NCI-H2029 treated with DMSO at 0.1 percent for 48 hours (cell line): ENCODE measurements at places on chromosomes 5 and 9.

GRCh38 chr5:67773411-67774266 is 441.9 kb upstream of the PIK3R1 start:
- DNase-seq: no peak

- DNase-seq: no peak
Observed at GRCh38 chr5:170614720-170615119, 110.9 kb downstream of the KCNIP1 start.

DNA sequence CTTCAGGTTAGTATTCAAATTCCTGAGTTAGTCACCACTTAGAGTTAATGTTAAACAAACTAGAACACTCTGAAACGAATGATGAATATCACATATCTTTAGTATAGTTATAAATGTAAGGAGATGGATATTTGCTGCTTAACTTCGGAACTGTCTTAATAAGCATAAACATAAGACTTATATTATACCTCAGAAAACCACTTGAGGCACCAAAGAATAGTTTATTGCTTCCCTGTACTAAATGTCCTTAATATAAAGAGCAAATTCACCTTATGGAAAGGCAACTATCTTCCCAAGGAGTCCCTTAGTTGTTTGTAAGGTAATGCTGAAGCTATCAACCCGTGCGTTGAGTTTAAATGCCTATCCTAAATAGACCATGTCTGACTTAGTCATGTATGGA is 300.0 kb upstream of the ADAMTSL1 start:
- no peak for DNase-seq

DNA sequence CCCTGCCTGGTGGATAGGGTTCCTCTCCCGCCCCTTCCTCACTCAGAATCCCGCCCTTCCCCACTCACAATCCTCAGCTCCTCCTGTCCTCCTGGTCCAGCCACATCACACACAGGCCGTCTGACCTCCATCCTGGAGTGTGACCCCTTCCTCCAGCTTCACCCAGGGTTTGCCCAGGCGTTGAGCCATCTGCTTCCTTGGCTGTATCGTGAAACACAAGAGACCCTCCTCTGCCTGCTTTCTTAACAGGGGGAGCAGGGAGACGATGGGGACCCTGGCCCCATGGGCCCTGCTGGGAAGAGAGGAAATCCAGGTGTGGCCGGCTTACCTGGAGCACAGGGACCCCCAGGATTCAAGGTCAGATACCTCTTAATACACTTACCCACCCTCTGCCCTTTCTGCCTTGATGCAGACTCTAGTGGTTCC is 32.3 kb upstream of the ORM1 start:
- DNase-seq: no peak

GRCh38 chr5:74212336-74212735 is 428.2 kb downstream of the ENC1 start:
- no peak for DNase-seq

GRCh38 chr5:151671950-151672349 is 14.8 kb downstream of the SPARC start:
- DNase-seq: no peak

DNA sequence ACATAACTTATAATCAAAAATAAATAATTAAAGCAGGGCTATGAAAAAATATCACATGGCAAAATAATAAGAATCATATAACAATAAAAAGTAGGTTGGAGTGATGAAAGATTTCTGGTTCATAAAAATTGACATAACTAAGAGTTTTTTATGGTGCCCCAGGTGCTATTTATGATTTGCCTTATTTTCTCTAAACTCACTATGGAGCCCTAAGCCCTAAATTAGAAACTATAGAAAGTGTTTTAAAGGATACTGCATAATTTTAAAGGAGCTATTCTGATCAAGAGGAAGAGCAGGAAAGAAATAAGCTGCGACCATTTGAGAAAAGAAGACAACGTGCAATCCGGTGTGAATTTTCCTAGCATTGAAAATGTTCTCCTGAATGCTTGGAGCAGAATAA is 635.0 kb upstream of the DMAC1 start:
- no peak for DNase-seq

GRCh38 chr5:10913841-10914240 is 152.8 kb upstream of the DAP start:
- DNase-seq: no peak

GRCh38 chr9:135355521-135356011 is 124.0 kb upstream of the PPP1R26 start:
- DNase-seq: no peak

- DNase-seq: no peak
Observed at GRCh38 chr9:114804505-114804904, 1.3 kb downstream of the TNFSF15 start.

- DNase-seq: no peak
Observed at GRCh38 chr5:91532779-91533178, 149.7 kb upstream of the ARRDC3 start.

GRCh38 chr9:116209414-116210116 is 56.0 kb downstream of the PAPPA start:
- DNase-seq: no peak

DNA sequence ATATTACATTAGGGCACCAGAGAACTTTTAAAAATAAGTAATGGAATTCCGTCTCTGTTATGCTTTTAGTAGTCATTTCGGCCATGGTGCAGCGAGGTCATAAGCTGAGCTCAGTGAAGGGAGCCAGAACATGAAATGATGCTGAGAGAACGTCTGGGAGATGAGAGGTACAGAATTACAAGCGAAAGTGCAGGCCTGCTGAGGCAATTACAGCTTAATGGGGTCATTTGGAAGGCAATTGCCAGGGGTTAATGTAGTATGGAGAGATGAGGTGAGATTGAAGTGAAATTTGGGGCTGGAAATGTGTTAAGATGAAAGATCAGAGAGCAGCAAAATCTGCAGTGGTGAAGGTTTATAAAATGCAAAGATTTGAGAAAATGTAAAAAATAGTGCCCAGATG is 96.5 kb downstream of the PBX3 start:
- DNase-seq: no peak

- no peak for DNase-seq
Observed at GRCh38 chr5:76345582-76345981, 57.5 kb upstream of the IQGAP2 start.

- no peak for DNase-seq
Observed at GRCh38 chr5:136225796-136226195, 32.8 kb upstream of the SMIM32 start.

DNA sequence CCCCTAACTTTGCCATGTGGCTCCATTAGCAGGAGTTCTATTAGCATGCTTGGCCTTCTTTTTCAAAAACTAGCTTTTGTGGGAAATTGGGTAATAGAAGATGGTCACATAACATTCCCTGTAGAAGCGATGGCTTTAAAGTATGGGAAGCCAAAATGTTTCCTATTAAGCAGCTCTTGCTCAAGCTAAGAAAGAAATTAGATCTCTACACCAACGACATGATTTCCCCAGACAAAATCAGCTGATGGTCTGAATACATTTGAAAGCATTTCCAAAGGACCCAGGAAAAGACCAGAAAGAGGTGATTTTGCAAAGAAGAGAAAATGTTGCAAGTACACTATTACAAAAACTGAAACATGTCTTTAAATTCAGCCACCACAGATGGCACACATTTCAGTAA is 4.8 kb upstream of the NFIL3 start:
- no peak for DNase-seq

GRCh38 chr5:60636001-60636400 is 64.0 kb downstream of the DEPDC1B start:
- no peak for DNase-seq

DNA sequence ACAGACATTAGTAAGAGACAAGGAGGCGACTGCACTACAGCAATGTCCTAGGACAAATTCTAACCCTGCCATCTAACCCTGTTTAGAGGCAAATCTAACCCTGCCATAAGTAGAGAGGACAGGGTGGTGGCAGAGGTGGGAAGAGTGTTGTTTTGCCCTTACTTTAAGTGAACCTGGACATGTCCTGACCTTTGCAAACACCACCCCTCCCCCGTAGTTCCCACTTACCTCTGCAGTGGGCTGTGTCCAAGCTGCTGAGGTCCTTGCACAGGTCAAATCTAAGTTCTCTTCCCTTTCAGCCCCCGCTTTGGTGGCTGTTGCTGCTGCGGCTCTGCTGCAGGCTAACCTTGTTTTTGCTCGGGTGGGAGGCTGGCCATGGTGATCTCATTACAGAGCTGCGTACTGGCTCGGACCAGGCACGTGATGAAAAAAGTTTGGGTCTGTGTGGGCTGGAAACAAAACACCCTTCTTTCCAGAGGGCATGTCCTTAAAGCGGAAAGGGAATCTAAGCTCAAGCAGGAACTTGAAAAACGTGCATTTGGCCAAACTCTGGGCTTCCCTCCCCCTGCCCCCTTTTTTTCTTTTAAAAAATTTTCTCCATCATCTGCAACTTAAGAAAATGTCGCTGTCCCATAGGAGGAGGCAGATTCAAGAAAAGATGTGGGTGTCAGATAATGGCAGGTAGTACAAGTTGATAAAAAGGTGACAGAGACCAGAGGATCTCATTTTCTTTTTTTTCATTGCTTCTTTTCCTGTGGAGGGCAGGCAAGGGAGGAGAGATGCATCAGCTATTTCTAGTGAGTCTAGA is at the start of gene FAXDC2:
Gene FAXDC2, minus strand, starts transcription at position 349 of the 808 bp plus-strand sequence. CDS start 12,425 bp downstream, outside the sequence.
- DNase-seq: no peak

DNA sequence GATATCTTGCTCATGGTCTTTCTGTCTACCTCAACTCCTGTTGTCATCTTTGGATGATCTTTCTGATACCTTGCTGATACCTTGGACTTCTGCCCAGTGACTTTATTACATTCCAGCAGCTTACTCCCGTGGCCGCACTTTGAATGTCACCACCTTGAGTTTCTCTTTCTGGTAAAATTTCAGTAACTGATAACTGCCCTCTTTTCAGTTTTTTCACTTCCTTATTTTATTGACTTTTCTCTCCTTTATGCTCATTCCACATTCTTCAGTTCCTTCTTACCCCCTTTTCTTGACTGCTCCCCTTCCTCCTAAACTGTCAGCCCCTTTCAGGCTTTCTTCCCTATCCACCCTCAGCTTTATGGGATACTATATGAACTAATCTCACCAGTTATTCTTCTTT is 7.0 kb upstream of the FBXO4 start:
- DNase-seq: no peak

DNA sequence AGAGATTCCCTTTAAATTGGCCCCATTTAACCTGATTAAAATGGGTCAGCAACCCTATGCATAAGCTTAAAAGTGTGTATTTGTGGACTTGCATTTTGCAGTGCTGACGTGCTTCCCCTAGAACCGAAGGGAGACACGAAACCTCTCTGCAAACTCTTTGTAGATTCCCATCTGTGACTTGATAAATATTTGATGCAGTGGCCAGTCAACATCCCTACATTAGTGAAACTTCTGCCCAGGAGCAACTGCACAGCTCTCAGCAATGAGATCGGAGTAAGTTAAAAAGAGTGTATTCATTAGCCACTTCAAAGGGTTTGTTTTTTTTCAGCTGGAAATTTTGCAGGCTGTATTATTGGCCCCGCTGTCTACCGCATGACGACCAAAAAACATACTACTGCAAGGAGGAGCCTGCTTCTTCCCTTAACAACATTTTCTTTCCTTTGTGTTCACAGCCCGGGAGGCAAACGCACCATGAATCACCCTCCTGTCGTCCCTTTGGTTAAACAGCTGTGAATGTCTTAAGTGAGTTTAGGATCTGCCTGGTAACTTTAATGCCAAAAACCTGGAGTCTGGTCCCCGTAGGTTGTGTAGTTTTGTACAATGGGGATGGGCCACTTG is 38.0 kb upstream of the TCERG1 start:
- no peak for DNase-seq

- no peak for DNase-seq
Observed at GRCh38 chr9:92715488-92716231, 45.7 kb upstream of the IPPK start.
